ENCODE measurements at places on chromosomes 3 and 15.

GRCh38 chr3:141070727-141071357, 19.7 kb downstream of the SPSB4 start:
- peak; percentile 93 for DNase-seq

DNA sequence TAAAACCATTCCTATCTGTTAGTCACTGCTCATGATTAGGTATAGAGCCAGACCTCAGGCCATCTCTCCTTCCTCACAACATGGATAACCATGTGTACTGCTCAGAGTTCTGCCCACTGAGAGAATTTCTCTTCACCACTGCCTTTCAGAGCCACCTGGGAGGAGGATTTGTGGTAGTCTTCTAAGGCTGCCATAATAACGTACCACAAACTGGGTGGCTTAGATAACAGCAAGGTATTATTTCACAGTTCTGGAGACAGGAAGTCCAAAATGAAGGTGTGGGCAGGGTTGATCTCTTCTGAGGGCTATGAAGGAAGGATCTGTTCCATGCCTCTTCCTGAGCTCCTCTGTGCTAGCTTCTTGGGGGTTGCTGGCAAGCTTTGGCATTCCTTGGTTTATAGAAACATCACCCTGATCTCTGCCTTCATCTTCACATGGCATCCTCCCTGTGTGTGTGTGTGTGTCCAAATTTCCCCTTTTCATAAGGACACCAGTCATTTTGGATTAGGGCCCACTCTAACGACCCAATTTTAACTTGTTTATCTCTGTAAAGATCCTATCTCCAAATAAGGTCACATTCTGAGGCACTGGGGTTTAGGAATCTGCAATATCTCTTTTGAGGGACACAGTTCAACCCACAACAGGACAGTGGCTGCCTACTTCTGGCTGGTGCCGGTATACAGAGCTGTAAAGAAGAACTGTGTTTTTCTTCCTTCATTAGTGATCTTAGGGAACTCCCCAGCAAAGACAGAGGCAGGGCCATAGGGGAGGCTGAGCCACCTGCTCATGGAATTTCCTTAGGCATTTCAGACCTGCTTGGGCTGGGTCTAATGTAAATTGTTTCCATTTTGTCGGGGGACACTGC, 42.1 kb upstream of the NOX5 start:
- no peak for DNase-seq

GRCh38 chr3:16122661-16123060, 51.8 kb upstream of the GALNT15 start:
- no peak for DNase-seq

DNA sequence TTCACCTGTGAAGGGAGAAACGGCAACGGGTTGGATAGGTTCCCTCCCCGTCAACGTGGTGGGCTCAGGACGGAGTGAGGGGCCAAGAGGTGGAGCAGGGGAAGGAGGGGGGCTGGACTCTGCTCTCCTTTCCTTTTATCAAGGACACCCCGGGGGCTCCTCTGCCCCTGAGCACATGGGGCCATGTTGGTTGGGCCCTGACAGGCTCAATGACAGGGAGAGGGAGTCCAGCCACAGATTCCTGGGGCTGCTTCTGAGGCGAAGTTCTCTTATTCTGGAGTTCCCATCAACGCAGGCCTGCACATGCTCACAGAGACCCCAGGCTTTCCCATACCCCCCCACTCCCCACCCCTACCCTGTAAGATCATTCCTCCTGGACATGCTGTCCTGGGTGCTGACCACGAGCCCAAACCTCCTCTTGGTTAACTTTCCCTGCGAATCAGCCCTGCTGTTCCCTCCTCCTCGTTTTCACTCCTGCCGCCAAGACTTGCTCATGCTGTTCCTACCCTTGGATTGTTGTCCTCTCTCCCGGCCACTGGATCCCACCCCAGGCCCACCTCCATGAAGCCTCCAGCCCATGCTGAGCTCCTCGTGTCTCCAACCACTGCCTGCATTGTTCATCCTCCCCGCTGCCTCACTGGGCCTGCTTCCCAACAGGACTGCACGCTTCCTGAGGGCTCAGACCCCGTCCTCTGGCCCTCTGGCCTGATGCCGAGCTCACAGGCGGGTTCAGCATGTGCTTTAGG, 61.2 kb downstream of the SENP2 start:
- DNase-seq, result no peak

GRCh38 chr3:23685541-23686258, 120.1 kb upstream of the UBE2E1 start:
- peak; percentile 17 for DNase-seq

Measured in GM23338 (cell line).